Fibroblast of gingiva (primary cell): ENCODE measurements at places on chromosomes 2 and 18.

GRCh38 chr2:102841107-102841840, 79.4 kb downstream of the TMEM182 start:
- peak; percentile 31 for DNase-seq

DNA sequence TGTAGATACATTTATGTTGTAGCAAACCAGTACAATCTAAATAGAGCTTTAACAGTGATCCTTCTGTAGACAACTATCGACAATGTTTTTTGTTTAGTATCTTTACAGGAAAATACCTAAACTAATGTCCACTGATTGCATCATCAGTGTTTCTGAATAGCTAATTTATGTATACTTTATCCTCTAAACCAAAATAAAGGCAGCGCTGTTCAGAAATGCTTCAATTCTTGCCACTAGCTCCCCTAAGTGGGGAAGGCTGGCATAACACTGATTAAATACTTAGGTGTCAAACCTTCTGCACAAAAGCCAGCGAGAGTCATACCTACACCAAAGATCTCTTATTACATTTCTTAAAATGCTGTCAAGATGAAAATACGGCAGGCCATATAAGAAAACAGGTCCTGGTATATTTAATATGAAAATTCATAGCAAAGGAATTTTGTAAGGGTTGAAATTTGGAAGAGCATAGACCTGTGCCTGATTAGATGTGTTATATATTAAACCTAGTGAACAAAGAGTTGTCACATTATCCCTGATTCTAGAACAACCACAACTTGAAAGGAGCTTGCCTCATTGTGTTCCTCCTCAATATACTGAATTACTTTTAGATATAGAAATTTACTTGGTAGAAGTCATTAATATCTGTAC, 1693.4 kb upstream of the SLC39A10 start:
- DNase-seq = no peak

GRCh38 chr2:102508863-102509262, 35.8 kb downstream of the SLC9A4 start:
- DNase-seq = no peak

DNA sequence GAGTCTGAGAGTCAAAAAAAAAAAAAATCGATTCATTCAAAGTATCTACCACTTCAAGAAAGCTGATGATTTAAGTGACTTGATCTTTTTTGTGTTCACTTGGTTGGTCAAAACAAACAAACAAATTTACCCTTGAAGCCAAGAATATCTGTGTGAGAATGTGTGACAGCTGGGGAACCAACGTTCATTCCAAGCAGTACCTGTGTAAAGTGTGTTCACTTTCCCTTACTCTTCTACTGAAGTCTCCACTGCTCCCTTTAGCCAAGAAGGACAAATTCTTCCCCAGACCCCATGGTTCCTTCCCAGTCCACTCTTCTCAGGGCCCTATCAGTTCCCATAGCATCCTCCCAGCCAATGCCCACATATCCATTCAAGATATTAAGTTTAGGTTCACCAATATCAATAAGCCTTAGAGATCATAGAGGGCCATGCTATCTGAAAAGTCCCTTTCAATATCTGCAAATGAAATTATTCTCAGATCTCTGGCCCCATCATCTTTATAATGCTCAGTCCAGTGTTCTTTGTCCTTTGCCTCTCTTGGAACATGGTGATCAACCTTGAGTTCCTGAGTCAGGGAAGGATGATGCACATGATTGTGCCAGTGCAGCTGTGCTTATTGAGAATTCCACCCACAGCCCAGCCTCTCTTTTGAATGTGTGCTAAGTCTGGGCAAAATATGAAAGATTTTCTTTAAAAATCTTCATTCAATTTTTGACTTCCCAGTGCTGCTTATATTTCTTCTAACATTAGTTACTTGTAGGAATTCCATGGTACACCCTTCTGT, 82.8 kb upstream of the DTNA start:
- DNase-seq = no peak

DNA sequence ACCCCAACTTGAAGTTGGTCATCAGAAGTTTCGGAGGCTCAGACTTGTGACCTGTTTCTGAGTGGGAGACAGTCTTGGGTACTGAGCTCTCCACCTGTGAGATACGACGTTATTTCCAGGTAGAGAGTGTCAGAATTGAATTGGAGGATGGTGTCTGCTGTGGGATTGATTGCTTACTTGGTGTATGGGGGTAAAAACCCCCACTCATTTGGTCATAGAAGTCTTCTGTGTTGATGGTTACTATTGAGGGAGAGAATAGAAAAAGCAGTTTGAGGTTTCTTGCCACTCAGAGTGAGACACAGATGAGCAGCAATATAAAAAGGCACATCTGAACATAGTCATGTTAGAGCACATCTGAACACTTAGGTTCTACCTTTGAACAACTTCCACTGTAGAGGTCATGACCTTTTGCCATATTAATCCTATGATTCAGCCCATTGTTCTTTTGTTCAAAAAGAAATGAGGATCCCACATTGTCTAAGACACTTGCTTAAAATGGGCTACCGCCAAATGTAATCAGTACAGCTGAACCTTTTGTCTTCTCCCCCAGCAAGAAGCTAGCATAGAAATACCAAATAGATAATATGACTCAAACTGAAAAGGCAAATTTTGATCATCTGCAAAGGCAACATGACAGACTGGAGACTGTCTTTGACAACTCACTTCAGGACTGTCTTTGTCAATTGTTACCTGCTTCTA, 73.3 kb downstream of the NAB1 start:
- DNase-seq = no peak

DNA sequence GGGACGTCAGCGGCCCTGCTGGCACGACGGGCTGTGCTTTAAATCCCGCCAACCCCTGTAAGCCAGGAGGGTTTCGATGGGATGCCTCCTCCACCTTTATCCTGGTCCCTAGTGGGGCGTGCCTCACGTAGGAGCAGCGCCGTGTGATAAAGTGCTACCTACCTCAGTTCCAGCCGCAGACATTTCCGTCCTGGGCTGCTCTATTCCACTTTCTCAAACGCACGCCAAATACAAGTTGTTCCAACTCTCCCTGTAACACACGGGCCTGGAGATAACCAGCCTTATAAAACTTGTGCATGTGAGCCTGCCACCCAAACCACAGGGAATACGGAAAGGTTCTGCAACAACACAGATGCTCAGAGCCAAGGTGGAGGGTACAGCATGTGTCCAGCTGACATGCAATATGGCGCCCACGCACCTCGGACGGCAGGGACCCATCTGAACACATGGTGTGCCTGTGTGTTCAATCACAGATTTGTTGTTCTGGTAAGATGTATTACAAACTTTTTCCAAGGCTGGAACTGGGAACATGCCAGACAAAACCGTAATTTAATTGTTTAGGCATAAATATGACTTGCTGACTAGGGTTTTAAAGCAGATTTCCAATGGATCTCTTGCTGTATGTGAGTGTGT, 47.7 kb downstream of the ZNF516 start:
- peak; percentile 77 for DNase-seq

DNA sequence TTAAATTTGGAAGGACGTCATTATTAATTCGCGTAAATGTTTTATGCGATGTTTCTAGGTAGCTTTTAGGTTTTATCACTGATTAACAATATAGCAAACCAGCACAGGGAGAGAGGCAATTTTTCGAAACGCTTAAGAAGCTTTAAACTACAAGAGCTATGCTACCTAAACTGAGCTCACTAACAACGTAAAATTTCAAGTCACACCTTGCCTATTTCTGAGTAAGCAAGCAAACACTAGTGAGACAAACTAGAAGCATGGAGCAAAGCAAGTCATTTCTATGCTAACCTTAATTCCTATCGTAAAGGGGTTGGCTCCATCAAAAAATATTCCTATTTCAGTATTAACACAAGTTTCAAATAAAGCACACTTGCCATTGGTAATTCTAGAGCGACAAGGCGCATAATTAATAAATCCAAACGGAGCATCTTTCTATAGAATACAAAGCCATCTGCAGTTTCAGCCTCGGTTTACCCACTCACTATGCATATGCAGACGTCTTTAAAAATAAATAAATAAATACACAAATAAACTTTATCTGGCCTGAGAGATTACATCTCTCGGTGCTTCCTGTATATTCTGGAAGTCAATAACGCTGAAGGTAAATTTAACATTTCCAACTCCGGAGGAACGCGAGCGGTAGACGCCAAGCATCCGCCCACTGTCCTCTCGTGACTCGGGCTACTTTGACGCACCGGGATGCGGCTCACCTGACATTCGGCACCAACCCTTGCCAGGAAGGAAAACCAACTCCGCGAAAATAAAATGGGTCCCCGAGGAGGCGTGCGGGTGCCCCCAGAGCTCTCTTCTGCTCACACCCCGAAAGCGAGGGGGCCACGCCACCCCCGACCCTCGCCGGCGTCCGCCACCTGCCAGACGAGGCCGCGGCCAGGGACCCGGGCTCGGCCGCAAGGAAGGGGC, 947 bp downstream of the ITSN2 start:
- DNase-seq = no peak

DNA sequence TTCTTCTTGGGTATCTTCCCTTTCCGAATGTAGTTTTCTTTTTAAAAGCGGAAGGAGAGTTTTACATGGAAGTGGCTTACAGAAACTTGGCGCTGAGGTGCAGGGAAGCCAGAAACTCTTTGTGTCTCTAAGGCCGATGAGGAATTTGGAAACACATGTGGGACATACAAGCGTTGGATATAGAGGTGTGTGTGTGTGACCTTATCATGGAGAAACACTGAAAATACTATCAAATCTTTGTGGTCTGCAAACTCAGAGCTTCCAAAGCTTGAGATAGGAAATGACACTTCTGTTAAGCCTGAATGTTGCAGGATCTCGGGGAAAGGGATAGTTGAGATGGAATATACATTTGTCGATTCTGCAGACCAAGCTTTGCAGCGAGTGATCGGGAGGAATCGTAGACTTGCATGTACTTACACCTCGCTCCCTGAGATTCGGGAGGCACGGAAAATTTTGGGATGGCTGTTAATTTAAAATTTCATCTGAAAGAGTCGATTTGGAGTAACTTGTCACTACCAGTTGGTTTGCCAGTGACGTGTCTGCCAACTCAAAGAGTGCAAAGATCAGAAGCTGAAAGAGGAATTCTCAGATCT, 1.0 kb downstream of the NAB1 start:
- no peak for DNase-seq

- no peak for DNase-seq
Observed at GRCh38 chr2:103003750-103004260, 242.0 kb downstream of the TMEM182 start.

DNA sequence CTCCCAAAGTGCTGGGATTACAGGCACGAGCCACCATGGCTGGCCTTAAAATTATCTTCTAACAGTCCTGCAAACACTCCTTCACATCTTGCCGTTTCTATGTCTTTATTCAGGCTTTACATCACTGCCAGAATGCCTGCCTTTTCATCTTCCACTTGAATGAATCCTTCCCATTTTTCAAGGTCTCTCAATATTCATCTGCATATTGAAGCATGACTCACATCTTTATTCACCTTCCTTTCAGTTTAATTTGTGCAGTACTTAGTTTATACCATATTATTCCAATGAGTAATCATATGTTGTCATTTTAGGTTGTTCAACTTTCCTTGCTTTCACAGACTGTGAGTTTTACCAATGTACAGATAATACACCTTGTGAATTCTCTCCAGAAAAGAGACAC, 510.1 kb upstream of the PIK3C3 start:
- DNase-seq = no peak

DNA sequence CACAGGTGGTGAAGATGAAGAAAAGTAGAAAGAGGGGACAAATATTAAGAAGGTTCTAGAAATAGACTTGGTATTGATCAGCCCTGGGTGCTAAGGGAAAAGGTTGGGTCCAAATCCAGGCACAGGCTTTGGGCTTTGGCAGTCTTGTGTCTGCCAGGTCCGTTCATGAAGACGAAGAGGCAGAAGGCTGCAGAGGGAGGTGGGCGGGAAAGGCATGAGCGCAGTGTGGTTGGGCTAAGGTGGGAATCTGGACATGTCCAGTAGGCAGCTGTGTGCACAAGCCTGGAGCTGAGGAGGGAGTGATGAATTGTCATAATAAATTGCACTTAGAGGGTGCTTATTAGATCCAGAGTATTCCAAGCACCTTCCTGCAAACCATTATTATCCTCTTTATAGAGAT, 105.7 kb upstream of the TEX51 start:
- DNase-seq = no peak

DNA sequence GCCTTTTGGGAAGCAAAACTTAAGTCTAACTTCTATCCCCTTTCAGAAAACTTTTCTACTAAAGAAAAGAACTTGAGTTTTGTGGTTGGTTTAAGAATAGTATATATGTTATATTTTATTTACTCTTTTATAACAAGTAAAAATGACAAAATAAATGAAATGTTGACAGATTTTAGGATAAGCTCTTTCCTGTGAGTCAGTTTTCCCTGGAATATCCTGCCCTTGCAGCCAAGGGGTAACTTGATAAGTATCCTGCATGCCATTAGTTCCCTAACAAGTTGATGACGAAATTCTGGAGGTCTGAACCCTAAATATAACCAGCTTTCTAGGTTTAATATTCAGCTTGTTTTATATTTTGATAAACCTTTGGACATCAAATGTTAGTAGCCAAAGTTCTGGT, 7.3 kb upstream of the HTR2B start:
- DNase-seq = peak; percentile 71

GRCh38 chr2:177717831-177718618, 325.5 kb downstream of the AGPS start:
- no peak for DNase-seq

- no peak for DNase-seq
Observed at GRCh38 chr2:193679847-193680246, 1485.1 kb upstream of the TMEFF2 start.

DNA sequence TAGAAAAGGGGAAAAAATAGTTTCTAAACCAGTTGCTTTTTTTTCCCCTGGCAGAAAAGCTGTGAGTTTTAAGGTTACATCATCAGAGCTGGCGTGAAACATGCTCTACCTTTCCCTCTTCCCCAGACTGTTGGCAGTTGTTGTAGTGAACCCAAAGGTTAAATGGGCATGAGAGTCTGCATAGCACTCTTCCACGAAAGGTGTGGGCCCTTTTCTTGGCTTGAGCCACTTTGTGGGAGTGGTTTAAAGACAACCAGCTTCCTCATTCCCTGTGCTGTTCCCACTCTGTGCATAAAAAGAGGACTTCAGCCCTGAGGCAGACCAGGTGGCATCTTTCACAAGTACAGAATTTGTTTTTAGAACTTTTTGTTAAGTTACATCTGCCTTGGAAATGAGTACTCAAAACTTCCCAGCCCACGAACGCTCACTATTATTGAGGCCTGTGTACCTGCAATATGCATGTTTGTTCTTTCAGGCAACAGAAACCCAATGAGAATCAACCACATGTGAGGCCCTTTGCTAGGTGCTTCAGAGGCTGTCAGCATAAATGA, 243.8 kb downstream of the BABAM2 start:
- DNase-seq = no peak

GRCh38 chr2:125564471-125564870, 1091.5 kb upstream of the GYPC start:
- DNase-seq = no peak

DNA sequence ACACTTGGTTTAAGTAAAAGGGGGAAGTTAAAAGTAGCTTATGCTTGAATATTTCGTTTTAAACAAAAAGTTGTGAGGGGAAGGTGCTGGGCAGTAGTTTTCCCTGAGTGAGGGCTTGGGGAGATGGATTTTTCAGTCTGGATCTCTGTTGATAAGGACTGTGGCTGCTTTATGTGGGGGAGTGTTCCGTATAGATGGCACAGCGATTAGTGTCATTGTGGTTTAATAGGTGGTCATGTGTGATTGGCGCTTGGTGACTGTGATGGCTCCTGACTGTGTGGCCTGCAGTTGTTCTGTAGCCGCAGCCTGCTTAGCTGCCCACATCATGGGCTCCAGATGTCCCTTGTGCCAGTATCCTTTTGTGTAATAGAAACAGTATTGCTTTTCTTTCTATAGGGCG, 156.2 kb downstream of the WDSUB1 start:
- no peak for DNase-seq
